A549 treated with CORT108297 at 1 μM for 4 hours (cell line): ENCODE measurements at places on chromosomes 7 and 10. TPM values are rescaled to one million over a fixed set of nuclear protein-coding genes. Genes with fewer than 3 reads are reported as not detected.

The DYNC1I1 gene
- 0.05 to 0.24 TPM (median 0.16 TPM) in 5 replicates for total RNA-seq

The RFC2 gene
- total RNA-seq, result 54.7 to 68.9 TPM (median 57.7 TPM) in 5 replicates

The TET1 gene
- total RNA-seq, result 0.35 to 0.58 TPM (median 0.53 TPM) in 5 replicates

The XRCC2 gene
- 3.7 to 6.3 TPM (median 5.4 TPM) in 5 replicates for total RNA-seq

The DRGX gene
- total RNA-seq, result 0.06 to 0.09 TPM in 2 of 5 replicates, not detected in the others
